Left lung (tissue), 14 donors: ENCODE measurements at places on chromosomes 2 and 18. TPM values are rescaled to one million over a fixed set of nuclear protein-coding genes. Genes with fewer than 3 reads are reported as not detected.

- DNase-seq, result peak; percentile 49
Observed at GRCh38 chr2:127025359-127026166, 81.4 kb downstream of the BIN1 start.

- DNase-seq, result no peak
Observed at GRCh38 chr2:16031058-16031847, 90.9 kb downstream of the MYCN start.

DNA sequence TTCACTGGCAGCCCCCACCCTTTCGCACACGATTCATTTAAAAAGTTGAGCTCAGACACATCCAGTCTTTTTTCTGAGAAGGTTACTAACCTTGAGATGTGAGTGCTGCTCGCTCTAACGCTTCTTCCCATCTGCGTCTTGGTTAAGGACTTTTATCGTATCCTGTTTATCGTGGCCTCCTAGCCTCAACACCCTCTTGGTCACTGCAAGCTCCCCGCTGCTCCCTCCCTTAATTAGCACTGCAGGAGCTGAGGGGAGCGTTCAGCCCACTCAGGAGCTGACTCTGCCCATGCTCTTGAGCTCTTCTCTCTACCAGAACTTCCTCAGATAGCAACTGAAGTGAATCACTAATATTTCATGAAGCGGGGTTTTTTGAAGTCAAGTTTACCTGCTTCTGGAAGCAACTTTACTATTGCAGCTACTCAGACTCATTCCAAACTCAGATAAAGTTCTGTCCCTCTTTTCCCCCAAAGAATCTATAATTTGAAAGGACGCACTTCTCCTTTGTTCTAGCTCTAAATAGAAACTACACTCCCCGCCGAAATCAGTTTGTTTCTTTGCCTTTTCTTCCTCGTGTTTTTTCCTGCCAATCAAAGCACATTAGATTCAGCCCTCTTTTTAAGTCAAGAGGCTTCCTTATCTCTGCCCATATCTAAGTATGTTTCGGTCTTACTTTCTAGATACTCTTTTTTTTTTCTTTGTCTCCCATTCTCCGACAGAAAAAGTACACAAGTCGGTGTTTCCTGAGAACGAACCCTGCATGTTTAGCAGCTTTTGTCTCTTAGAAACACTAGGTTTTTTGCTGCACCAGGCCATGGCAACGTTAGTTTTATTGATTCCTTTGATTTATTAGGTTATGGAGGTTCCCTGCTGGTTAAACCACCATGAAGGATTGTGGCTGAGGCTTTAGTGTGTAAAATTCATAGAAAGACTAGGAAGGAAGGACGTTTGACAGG lies 9.3 kb upstream of the CD226 start:
- no peak for DNase-seq

DNA sequence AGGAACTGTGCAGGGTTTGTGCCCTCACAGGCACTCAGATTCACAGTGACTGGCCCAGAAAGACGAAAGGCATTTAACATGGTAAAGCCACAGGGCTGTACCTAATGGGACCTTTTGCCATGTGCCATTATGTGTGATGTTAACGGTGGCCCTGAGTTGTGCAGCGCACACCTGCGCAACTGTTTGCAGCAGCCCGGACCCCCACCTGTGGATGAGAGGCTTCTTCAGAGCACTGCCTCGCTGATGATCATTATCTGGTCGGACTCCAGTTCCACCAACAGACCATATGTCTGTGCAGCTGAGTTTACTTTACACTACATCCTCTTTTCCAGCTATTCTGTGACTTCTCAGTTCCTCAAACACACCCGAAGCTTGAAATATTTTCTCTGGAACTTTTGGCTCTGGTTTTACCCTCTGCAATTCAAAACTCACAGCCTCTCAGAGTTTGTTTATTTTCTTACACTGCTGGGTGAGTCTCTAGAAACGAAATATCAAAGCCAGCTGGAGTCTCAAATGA lies 35.6 kb upstream of the UBE2F start:
- peak; percentile 63 for DNase-seq

DNA sequence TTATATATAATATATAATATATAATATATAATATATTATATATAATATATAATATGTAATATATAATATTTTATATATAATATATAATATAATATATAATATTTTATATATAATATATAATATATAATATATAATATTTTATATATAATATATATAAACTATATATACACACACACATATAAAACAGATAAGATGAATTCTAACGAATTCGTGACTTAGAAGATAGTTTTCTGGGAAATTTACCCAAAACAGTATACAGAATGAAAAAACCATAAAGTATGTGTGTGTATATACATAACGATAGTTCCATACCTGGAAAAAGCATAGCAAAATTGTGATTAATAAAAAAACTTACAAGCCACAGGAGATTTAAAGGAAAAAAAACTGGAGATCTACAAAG lies 80.6 kb downstream of the THADA start:
- no peak for DNase-seq

DNA sequence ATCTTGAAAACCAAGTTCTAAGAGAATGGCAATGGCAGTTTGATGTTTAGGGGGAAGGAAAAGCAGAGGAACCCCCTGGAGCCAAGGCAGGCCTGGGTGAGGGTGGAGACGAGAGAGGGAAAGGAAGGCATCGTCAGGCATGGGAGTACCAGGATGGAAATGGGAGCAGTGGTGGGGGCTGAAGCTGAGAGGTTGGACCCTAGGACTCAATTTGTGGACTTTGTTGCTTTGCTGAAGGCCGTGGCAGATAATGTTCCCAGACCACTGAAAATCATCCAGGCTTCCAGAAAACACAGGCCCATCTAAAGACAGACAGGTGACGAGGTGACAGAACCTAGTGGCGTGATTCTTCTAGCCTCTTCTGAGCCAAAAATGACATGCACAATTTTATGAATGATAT lies 4.9 kb downstream of the NPAS2 start:
- DNase-seq, result no peak

DNA sequence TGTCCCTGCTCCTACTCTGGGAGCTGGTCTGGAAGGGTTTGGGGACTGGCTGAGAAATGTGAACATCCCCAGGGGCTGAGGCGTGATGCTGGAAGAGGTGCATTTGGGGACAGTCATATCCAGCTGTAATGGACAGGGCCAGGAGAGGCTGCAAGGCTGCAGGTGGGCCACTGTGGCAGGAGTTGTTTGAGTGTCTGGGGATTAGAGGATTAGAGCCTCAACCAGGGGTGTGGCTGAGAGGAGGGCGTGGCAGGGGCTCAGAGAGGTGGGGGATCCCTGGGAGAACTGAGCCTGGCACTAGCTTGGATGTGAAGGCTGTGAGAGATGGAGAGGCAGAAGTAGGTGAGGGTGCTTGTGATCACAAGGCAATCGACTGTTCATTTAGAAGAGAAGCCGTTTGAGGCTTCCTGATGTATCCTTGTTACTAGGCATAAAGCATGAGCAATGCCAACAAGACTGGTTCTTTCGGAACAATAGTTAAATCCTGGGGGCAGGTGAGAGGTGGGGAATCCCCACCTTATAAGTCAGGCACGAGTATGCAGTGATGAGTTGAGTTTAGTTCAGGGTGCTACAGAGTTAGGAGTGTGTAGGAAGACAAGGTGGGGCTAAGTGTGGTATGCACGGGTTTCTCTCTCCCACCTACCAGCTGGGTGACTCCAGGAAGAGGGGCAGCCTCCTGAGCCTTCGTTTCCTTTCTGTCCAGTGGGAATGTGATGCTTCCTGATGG lies 31.9 kb downstream of the SH3RF3 start:
- DNase-seq, result no peak

DNA sequence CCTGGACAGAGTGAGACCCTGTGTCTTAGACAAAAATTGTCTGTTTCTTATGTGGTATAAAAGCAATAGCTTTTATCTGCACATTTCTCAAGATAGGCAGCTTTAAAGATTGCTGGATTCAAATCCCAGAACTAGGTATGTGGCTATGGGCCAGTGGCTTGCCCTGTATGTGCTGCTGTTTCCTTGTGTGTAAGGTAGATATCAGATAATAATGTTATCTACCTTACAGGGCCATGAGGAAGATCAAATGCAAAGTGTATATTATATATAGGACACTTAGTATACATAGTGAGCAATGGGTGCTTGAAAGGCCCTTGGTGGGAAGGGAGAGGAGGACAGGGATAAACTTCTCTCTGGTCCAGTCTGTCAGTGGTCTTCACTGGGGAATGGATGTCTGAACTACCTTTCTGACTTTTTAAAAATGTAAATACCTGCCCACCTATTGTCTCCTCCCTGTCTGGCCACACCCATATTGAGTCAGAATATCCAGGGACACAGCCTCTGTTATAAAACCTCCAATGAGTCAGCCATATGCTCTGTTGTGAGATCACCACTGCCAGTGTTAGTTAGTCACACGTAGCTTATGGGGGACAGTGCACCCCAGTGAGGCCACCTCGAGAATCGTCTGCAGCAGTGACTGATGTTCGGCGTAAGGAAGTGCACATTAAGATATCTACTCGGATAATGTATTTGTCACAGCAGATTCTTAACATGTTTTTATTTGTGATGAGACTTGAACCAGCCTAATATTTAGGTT lies 383.4 kb downstream of the PTPRM start:
- no peak for DNase-seq

- DNase-seq, result no peak
Observed at GRCh38 chr2:182447863-182448262, 21.0 kb upstream of the PDE1A start.

GRCh38 chr2:23452853-23453420 lies 68.0 kb downstream of the KLHL29 start:
- no peak for DNase-seq

GRCh38 chr18:36298126-36298741 lies 721 bp downstream of the FHOD3 start:
- peak; percentile 75 for DNase-seq

DNA sequence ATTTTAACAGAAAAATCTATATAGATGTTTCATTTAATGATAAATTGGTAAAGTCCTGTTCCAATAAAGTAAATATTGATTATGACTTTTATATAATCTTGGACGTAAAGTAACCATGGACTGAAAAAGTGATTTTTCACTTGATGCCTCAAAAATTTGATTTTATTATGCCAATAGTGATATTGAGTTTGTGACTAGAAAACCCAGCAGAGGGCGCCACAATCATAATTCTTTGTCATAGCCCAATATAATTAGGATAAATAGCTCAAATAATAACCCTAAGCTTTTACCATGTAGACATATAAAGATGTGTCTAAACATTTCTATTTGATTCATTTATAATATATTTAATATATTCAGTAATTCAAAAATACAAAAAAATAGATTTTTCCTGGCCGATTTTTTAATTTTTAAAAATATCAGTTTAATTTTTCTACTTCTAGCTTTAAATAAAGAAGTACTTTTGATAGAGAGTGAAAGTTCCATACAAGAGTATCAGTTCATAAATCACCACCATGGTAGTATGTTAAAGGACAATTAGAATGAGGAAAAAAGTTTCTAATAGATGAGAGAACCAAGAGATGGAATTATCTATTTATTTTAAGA lies 30.7 kb downstream of the CAMKMT start:
- DNase-seq, result peak; percentile 35

- DNase-seq, result no peak
Observed at GRCh38 chr18:63079114-63079513, 240.5 kb downstream of the BCL2 start.

GRCh38 chr2:19846030-19846429 lies 55.8 kb downstream of the TTC32 start:
- no peak for DNase-seq

DNA sequence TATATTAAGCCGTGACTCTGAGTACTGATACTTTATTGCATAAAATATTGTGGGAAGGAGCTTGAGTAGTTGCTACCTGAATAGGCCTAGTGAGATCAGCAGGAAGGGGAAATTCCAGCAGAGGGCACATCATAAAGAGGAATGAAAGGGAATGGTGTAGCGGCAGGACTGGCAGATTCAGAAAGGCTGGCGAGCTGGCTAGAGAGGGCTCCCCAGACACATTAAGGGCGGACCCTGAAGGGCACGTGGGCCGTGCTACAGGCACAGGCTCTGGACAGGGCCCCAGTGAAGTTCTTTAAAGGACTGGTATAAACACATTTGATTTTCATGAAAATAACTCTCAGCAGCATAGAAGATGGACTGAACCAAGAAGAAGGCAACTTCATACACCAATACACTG lies 43.0 kb downstream of the PTPN2 start:
- no peak for DNase-seq

- no peak for DNase-seq
Observed at GRCh38 chr2:64114063-64114911, 29.9 kb downstream of the PELI1 start.

- peak; percentile 44 for DNase-seq
Observed at GRCh38 chr2:30293303-30293921, 62.1 kb downstream of the LBH start.

- no peak for DNase-seq
Observed at GRCh38 chr18:48693625-48694262, 154.9 kb downstream of the CTIF start.

GRCh38 chr2:127097471-127097765 lies 9.5 kb downstream of the BIN1 start:
- DNase-seq, result peak; percentile 37

DNA sequence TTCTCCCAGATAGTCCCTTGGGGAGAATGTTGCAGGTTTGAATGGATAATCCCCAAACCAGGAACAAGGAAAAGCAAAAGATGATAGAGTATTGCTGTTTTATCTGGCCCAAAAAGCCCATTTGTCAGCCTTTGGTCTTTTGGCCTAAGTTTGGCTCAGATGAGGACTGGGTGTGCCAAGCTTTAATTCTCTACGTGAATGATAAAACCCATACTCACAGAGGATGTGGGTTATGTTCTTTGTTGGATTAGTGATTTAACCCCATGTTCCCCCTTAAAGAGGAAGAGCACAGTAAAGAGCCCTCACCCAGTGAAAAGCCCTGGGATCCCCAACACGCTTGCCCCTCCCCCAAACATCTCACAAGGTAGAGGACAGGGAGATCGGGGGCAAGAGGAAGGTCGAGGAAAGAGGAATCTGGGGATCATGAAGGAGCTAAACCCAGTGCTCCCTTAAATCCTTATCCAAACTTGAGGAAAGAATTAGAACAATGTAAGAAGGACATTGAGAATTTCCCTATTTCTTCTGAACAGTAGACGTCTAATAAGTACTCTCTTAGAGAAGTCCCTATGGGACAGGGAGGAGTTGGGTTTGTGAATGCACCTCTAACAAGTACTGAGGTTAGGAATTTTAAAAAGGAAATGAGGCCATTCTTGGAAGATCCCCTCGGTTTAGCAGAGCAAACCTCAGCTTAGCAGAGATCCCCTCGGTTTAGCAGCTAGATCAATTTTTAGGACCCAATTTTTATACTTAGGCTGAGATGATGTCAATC lies 105.0 kb downstream of the HIBCH start:
- DNase-seq, result peak; percentile 23

- DNase-seq, result no peak
Observed at GRCh38 chr2:7905756-7906155, 776.1 kb upstream of the ID2 start.

Gene CCL20
- total RNA-seq, result 1.9 TPM

Gene DCDC2C
- total RNA-seq, result not detected

Gene MATN3
- total RNA-seq, result 9.1 TPM

Gene UGT1A4
- not detected for total RNA-seq

Gene PRSS56
- total RNA-seq, result not detected

Gene TNFAIP6
- total RNA-seq, result 14.8 TPM

Gene CRYBA2
- not detected for total RNA-seq

Gene KCNS3
- total RNA-seq, result 23.0 TPM

Gene PTPRN
- not detected for total RNA-seq
